Smooth muscle cell of the pulmonary artery (primary cell): ENCODE measurements at places on chromosomes 4 and X. TPM values are rescaled to one million over a fixed set of nuclear protein-coding genes. Genes with fewer than 3 reads are reported as not detected.

Gene RUFY3
- 54.0 and 55.2 TPM in 2 replicates for total RNA-seq

Gene DUSP21
- not detected in 2 replicates for total RNA-seq

Gene SEC24B
- 23.8 and 26.2 TPM in 2 replicates for total RNA-seq

Gene TRIM75
- not detected in 2 replicates for total RNA-seq

Gene SMIM9
- not detected in 2 replicates for total RNA-seq

Gene MAGEC1
- not detected in 2 replicates for total RNA-seq

Gene CENPE
- 2.2 and 5.5 TPM in 2 replicates for total RNA-seq

Gene CENPVL1
- not detected in 2 replicates for total RNA-seq

Gene ACOX3
- 22.1 and 32.9 TPM in 2 replicates for total RNA-seq

Gene TRAM1L1
- 0.59 and 1.8 TPM in 2 replicates for total RNA-seq

Gene EIF1AX
- 21.7 and 25.9 TPM in 2 replicates for total RNA-seq

Gene CLIC2
- 0.33 and 0.78 TPM in 2 replicates for total RNA-seq

Gene KLHL4
- 1.8 and 6.2 TPM in 2 replicates for total RNA-seq

Gene ART3
- not detected in 2 replicates for total RNA-seq

Gene CXCL1
- total RNA-seq, result 21.6 and 120 TPM in 2 replicates

Gene SPANXA2
- total RNA-seq, result not detected in 2 replicates

Gene HS6ST2
- 0.07 TPM in 1 of 2 replicates, not detected in the other for total RNA-seq

Gene WDR44
- 15.6 and 17.6 TPM in 2 replicates for total RNA-seq

Gene GC
- not detected in 2 replicates for total RNA-seq

Gene CYBB
- not detected in 2 replicates for total RNA-seq

Gene TCP11X2
- total RNA-seq, result not detected in 2 replicates

Gene PAGE2
- not detected in 2 replicates for total RNA-seq

Gene TAF7L
- 0.20 and 0.26 TPM in 2 replicates for total RNA-seq

Gene RNF150
- 3.3 and 5.6 TPM in 2 replicates for total RNA-seq

Gene PCDH19
- total RNA-seq, result 0.03 and 0.07 TPM in 2 replicates

Gene ASMT
- total RNA-seq, result 0.07 TPM in 1 of 2 replicates, not detected in the other

Gene CT45A2
- not detected in 2 replicates for total RNA-seq

Gene CTPS2
- total RNA-seq, result 8.7 and 9.6 TPM in 2 replicates

Gene KLHL13
- total RNA-seq, result 8.6 and 10.6 TPM in 2 replicates

Gene CXorf49
- total RNA-seq, result not detected in 2 replicates

Gene SPRY1
- total RNA-seq, result 27.8 and 49.2 TPM in 2 replicates

Gene SRPK3
- 0.91 and 3.6 TPM in 2 replicates for total RNA-seq

Gene LRP2BP
- total RNA-seq, result 0.65 and 0.76 TPM in 2 replicates

Gene HTN1
- total RNA-seq, result not detected in 2 replicates

Gene FMR1NB
- total RNA-seq, result not detected in 2 replicates

Gene ARHGEF6
- 15.8 and 23.5 TPM in 2 replicates for total RNA-seq

Gene HTR2C
- not detected in 2 replicates for total RNA-seq

Gene ITIH6
- not detected in 2 replicates for total RNA-seq

Gene IQSEC2
- 8.7 and 9.9 TPM in 2 replicates for total RNA-seq

Gene TMEM47
- total RNA-seq, result 88.7 and 135 TPM in 2 replicates

Gene TLR2
- total RNA-seq, result 0.07 and 0.66 TPM in 2 replicates

Gene TCEAL1
- 16.6 and 20.1 TPM in 2 replicates for total RNA-seq
